Right atrium auricular region (tissue), 2 donors: ENCODE measurements at places on chromosomes 16 and 17. TPM values are rescaled to one million over a fixed set of nuclear protein-coding genes. Genes with fewer than 3 reads are reported as not detected.

Gene NUP88
- total RNA-seq: 48.2 TPM

Gene NKD1
- 1.1 TPM for total RNA-seq

Gene TAOK2
- total RNA-seq: 29.1 TPM

Gene CCL17
- not detected for total RNA-seq

Gene ANKFN1
- 0.67 TPM for total RNA-seq

Gene IGSF6
- 0.67 TPM for total RNA-seq

DNA sequence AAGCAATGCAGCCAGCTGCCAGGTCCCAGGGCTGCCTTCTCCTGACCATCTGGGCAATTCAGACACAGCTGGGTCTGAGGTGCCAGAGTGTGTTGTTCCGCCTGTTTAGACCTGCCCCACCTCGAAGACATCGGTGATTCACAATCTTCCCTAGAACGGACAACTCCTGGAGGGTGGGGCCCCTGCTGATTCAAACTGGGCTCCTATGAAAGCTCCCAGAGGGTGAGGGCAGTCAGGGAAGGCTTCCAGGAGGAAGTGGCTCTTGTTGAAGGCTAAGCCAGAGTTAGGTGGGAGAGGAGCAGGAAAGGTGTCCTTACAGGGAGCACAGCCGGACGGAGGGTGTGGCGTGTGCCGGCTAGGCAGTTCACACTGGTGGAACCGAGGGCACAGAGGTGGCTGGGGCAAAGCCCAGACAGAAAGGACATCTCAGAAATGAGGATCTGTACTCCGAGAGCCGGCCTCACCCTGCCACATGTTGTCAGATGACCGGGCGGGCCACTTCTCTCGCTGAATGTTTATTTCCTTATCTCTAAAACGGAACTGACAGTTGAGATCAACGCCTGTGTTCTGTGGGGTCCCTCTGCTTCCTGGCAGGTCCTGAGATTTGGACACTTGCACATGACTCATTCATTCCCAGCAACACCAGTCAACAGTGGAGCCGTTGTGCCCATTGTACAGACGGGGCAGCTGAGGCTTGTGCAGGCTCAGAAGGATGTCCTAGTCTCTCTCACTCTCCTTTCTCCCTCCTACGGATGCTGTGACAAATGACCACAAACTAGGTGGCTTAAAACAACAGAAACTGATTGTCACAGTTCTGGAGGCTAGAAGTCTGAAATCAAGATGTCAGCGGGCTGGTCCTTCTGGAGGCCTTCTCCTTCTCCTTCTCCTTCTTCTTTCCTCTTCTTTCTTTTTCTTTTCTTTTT is 26.9 kb upstream of the LITAF start:
- peak; percentile 81 for DNase-seq
- no peaks in the 10 kb centered on the region for H3K4me1 ChIP-seq
- H3K36me3 ChIP-seq: no peaks in the 10 kb centered on the region
- no peaks in the 10 kb centered on the region for H3K27me3 ChIP-seq
- peak overlapping the region; percentile 36 for H3K27ac ChIP-seq

DNA sequence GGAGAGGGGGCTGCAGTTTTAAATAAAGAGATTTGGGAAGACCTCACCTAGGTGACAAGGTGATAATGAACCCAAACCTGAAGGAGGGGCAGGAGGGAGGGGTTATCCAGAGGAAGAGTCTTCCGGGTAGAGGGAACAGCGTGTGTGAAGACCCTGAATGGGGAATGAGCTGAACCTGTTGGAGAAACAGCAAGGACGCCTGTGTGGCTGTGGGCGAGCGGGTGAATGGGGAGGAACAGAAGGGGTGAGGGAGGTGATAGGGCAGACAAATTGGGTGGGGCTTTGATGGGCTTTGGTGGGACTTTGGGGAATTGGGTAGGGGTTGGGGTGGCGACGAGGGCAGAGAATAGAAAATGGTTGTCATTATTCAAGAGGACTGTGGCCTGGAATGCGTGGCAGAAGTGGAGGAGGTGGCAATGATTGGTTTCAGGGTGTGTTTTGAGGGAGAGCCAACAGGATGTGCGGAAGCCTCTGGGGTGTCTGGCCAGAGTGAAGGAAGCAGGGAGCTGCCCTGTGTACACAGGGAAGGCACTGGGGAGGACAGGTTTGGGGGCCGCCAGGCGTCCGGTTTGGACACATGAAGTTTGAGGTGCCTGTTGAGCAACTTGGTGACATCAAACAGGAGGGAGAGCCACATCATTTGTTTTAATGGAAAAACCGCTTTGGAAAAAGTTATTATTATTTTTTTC is 48.7 kb downstream of the NKD1 start:
- no peak overlapping the region for H3K4me3 ChIP-seq
- DNase-seq: no peak
- no peaks in the 10 kb centered on the region for H3K27me3 ChIP-seq
- H3K36me3 ChIP-seq: no peaks in the 10 kb centered on the region
- no peak overlapping the region for H3K27ac ChIP-seq

DNA sequence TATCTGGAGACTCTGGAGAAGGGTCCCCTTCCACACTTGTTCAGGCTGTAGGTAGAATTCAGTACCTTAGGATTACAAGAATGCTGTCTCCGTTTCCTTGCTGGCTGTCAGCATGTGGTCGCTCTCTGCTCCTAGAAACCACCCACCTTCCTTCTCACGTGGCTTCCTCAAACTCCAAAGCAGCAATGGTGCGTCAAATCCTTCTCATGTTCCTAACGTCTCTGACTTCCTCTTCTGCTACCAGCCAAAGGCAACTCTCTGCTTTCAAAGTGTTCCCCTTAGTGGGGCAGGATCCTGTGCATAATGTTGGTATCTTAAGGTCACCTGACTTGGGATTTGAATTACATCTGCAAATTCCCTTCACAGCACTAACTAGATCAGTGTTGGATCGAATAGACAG is 30.9 kb upstream of the DYNLRB2 start:
- no peaks in the 10 kb centered on the region for H3K4me1 ChIP-seq
- no peaks in the 10 kb centered on the region for H3K36me3 ChIP-seq

GRCh38 chr17:76268015-76268749 is 3.0 kb downstream of the UBALD2 start:
- H3K36me3 ChIP-seq: peaks cover 8% of the 10 kb centered on the region
- H3K4me1 ChIP-seq: no peaks in the 10 kb centered on the region
- H3K4me3 ChIP-seq: no peak overlapping the region
- H3K27me3 ChIP-seq: no peaks in the 10 kb centered on the region
- peak; percentile 94 for DNase-seq

- no peaks in the 10 kb centered on the region for H3K36me3 ChIP-seq
- H3K4me1 ChIP-seq: no peaks in the 10 kb centered on the region
- no peaks in the 10 kb centered on the region for H3K27me3 ChIP-seq
- H3K27ac ChIP-seq: no peak overlapping the region
Measured at GRCh38 chr16:35188288-35189155, 1729.1 kb downstream of the TP53TG3F start.
